ENCODE measurements at places on chromosomes 1 and 21. TPM values are rescaled to one million over a fixed set of nuclear protein-coding genes. Genes with fewer than 3 reads are reported as not detected.

INSRR gene
- total RNA-seq = not detected

KRTAP21-2 gene
- not detected for total RNA-seq

TMCC2 gene
- 0.74 TPM for total RNA-seq

BTG2 gene
- total RNA-seq = 11.2 TPM

SLAMF9 gene
- total RNA-seq = 2.2 TPM

OLFML2B gene
- 0.55 TPM for total RNA-seq

LENEP gene
- not detected for total RNA-seq

CHI3L2 gene
- total RNA-seq = not detected

COP1 gene
- total RNA-seq = 25.9 TPM

PDC gene
- not detected for total RNA-seq

SHE gene
- total RNA-seq = not detected

PEAR1 gene
- total RNA-seq = not detected

TMEM200B gene
- 0.08 TPM for total RNA-seq

- DNase-seq = peak; percentile 62
Observed at GRCh38 chr1:54016343-54017282, 1.4 kb downstream of the LDLRAD1 start.

GRCh38 chr1:30798389-30799232, 41.0 kb upstream of the LAPTM5 start:
- no peak for DNase-seq

GRCh38 chr1:178739285-178740045, 14.4 kb downstream of the RALGPS2 start:
- peak; percentile 10 for DNase-seq

- DNase-seq = no peak
Observed at GRCh38 chr21:45405819-45406762, 1.1 kb downstream of the COL18A1 start.

GRCh38 chr1:29312469-29313461, 76.4 kb downstream of the PTPRU start:
- DNase-seq = no peak

DNA sequence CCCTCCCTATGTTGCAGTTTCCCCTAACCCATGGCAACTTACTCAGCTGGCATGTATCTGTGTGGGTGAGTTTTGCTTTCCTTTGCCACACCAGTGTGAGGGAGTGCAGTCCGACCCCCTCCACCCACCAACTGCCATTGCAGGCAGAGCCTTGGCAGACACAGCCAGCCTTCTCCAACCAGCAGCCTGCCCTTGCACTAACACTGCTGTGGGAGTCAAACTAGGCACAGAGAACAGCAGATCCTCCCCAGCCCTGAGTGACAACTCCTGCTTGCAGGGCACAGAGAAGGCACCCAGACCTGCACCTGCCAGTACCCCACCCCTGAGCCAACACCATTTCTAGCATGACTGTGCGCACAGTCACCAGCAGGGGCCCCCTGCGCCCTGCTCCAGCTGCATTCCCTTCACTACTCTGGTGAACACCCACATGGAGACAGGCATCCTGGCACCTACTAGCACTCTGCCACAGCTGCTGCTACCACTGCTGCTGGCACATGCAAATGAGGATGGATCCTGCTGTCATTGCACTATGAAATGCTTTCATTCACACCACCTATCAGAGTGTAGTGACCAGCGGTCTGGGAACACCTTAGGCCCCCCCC, 98.4 kb downstream of the MAGI3 start:
- no peak for DNase-seq

DNA sequence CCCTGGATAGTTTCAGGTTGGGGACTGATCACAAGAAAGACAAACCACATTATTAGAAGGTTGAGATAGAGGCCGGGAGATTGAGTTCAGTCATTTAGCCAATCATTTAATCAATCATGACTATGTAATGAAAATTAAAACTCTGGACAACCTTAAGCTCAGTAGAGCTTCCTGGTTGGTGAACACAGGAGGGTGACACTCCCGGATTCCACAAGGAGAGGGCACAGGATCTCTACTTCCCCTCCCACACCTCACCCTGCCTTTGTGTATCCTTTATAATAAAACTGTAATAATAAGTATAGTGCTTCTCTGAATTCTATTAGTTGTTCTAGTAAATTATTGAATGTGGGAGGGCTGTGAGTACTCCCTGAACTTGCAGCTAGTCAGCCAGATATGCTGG, 150.1 kb downstream of the PIK3R3 start:
- DNase-seq = no peak

- no peak for DNase-seq
Observed at GRCh38 chr21:34332347-34332746, 31.5 kb upstream of the KCNE2 start.

GRCh38 chr1:70990469-70991253, 57.0 kb downstream of the PTGER3 start:
- DNase-seq = no peak

GRCh38 chr1:202794051-202794740, 14.0 kb downstream of the KDM5B start:
- DNase-seq = no peak

GRCh38 chr1:109094377-109094803, 3.8 kb downstream of the TMEM167B start:
- peak; percentile 81 for DNase-seq

DNA sequence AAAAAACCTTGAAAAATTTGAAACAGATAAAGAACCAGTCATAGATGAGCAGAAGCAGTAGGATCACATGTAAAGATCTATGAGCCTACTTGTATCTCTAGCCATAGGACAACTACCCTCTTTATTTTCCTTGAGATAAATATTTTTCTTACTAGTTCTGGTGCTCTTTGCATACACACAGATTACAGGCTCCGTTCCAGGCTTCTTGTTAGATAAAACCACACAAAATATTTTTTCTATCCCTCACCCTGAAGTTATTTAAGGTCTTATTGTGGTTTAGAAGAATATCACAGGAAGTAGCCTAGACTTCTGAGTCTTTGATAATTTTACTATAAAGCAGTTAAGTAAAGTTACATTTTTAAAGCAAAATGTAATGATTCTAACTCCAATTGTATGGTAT, 512.2 kb downstream of the NEGR1 start:
- DNase-seq = peak; percentile 31

DNA sequence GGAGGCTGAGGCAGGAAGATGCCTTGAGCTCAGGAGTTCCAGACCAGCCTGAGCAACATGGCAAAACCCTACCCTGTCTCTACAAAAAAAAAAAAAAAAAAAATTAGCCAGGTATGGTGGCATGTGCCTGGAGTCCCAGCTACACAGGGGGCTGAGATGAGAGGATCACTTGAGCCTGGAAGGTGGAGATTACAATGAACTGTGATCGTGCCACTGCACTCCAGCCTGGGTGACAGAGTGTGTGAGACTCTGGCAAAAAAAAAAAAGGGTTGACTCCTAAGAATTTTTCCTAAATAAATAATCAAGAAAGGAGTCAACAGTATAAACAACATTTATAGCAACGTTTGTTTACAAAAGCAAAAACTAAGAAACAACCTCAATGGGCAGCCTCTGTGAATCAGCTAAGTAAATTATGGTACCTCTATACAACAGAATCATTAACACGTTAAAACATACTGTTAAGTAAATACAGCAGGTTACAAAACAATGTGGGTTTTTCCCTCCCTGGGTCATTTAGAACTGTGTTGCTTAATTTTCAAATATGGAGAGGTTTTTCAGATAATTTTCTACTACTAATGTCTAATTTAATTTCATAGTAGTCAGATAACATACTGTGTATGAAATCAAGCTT, 56.8 kb downstream of the SLC30A10 start:
- DNase-seq = no peak

GRCh38 chr1:59062743-59063142, 234.2 kb upstream of the FGGY start:
- no peak for DNase-seq

GRCh38 chr1:161836018-161836417, 69.9 kb downstream of the ATF6 start:
- no peak for DNase-seq

- no peak for DNase-seq
Observed at GRCh38 chr1:202806845-202807450, 1.3 kb downstream of the KDM5B start.

DNA sequence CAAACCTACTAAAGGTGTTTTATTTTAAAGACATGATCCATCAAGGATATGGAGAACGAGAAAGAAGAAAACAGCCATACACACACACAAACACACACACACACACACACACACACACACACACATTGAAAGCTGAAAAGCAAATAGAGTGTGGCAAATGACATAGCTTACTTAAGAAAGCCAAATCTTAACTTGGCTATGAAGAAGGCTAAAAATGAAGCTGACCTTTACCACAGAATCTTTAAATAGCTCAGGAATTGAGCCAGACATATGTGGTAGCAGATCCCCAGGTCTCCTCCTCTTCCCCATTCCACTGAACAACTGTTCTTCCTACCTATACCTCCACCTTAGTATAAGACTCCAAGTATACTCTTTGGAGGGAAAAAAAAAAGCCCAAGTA, 185.6 kb downstream of the CLEC20A start:
- DNase-seq = no peak

GRCh38 chr1:175217721-175218531, 25.4 kb upstream of the KIAA0040 start:
- no peak for DNase-seq

DNA sequence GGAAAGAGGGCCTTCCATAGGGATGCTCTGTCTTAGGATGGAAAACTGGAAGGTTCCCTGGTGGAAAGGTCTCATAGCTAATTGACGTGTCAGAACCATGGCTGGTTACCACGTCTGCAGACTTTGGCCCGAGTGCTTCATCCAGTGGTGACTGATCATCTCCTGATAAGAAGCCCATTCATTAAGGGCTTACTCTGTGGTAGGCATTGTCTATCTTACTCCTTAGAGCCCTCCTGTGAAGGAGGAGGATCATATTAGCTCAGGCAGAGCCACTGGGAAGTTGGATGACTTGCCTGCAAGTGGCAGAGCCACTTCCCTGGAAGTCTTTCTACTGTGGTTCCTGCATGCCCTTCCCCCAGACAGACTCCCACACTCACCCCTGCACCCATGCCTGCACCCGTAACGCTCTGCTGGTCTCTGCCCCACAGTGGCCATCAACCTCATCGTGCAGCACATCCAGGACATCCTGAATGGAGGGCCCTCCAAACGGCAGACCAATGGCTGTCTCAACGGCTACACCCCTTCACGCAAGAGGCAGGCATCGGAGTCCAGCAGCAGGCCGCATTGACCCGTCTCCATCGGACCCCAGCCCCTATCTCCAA, 79.9 kb downstream of the UCK2 start:
- DNase-seq = no peak

DNA sequence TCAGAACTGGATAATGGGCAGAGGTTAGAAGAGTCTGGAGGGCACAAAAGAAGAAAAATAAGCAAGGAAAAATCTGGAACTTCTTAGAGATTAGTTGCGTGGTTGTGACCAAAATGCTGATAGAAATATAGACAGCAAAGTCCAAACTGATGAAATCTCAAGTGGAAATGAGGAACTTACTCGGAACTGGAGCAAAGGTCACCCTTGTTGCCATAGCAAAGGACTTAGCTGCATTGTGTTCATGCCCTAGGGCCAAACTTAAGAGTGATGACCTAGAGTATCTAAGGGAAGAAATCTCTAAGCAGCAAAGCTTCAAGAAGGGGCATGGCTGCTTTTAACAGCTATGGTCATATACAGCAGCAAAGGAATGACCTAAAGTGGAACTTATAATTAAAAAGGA, 180.0 kb downstream of the TTLL7 start:
- DNase-seq = no peak

DNA sequence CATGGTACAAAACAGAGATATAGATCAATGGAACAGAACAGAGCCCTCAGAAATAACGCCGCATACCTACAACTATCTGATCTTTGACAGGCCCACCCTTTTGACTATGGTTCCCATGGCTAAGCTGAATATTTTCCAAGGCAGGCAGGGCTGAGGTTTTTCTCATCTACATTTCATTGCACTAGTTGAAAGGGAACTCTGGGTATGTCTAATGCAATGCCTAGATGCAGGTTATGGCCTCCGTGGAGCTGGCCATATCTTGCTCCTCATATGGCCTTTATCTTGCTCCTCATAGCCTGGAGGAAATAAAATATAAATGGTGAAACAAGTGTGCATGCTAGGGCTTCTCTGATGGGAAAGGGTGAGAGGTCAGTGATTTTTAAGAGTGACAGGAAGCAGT, 10.6 kb downstream of the SPRR5 start:
- no peak for DNase-seq

DNA sequence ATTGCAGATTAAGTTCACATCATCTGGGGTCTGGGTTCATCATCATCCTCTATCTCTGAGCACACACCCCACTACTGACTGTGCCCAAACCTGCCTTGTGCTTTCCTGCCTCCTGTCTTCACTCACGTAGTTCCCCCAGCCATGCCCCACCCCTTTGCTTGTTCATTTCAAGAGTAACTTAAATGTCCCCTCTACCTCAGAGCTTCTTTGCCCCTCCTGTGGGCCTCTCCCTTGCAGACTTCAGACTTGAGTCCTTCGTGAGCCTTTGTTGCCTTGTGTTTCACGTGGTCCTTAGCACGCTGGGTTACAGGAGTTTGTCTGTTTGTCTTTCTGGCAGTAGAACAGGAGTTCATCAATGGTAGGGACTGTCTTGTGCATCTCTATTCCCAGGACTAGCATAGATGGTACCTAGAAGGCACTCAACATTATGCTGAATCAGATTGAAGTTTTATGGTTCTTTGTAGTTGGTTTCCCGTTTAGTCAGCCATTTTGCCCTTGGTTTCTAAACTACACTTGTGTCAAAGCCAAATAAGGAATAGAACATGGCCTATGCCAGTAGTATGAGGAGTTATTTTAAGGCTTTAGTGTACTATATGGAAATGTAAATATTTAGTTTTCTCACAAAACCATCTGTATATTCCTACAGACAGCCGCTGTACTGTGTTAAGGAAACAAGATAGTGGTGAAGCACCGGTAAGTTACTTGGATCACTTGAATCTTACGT, 86.2 kb downstream of the TTC3 start:
- DNase-seq = no peak

- DNase-seq = no peak
Observed at GRCh38 chr1:201711811-201712210, 117.1 kb upstream of the IPO9 start.

GRCh38 chr21:25776440-25776839, 41.7 kb downstream of the GABPA start:
- no peak for DNase-seq

DNA sequence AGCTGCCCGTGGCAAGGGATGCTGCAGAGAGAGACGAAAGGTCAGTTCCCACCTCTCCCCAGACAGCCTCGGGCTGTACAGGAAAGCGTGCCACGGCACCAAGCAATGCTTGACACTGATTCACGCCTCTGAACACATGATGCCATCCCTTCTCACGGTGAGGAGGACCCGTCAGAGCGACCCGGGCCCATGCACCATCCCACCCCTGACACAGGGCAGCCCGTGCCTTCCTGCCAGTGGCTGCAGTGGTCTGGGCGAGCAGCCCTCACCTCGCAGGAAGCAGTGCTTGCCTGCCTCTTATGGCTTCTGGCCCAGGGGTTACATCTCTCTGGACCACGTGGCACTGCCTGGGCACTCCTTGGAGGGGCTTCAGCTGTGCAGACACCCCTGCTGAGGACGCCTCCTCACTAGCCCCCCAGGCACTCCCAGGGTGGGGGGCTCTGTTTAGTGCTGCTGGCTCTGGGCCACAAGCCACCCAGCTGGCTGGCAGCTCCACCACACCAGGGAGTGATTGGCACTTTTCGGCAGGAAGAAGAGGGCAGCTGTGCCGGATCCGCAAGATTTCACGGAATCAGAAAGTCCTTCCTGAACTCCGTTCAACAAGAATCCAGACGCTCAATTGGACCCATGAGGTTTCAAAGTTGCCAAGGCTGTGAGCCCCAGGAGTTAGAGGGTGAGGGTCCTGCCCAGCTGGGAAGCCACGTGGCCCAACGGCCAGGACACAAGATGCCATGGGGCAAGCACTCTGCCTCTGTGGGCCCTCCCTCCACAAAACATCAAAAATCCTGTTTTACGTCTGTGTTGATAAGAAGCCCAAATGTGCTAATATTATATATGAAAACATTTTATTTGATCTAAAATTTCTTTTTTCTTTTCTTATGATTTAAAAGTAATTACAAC, 34.8 kb upstream of the SLC19A1 start:
- DNase-seq = no peak
